ENCODE measurements at places on chromosomes 7 and 10.

DNA sequence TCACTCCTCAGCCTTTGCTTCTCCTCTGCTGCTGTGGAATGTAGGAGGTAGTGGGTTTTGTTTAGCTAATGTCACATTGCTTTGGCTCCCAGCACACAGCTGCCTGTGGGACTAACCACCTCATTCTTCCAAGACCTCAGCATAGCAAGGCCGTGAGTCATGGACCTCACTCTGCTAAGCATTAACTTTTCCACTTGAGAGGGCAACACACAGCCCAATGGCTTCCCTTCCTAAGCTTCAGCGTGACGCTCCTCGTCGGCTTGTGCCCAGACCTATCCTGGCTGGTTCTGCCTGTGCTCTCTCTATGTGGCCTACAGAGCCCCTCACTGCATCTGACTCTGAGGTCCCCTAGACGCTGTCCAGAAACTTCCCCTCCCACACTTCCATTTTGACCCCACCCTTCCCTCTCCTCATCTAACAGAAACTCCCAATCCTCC, 23.3 kb downstream of the MYOF start:
- DNase-seq: no peak

DNA sequence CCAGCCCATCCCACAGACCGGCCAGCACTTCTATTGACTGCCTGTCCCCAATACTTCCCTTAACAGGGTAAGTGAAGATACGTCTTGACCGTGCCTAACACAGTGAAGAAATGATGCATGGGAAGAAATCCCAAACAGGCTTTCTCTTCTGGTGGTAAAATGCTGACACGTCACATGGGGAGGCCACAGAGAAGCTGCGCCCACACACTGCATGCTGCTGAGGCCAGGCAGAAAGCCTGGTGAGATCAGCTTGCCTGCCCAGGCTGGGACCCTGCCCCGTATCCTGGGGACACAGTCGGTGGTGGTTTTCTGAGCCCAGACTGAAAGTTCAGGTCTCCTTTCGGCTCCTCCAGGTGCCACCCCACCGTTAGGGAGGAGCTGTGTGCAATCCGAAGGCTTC, 356.3 kb upstream of the MGMT start:
- no peak for DNase-seq

DNA sequence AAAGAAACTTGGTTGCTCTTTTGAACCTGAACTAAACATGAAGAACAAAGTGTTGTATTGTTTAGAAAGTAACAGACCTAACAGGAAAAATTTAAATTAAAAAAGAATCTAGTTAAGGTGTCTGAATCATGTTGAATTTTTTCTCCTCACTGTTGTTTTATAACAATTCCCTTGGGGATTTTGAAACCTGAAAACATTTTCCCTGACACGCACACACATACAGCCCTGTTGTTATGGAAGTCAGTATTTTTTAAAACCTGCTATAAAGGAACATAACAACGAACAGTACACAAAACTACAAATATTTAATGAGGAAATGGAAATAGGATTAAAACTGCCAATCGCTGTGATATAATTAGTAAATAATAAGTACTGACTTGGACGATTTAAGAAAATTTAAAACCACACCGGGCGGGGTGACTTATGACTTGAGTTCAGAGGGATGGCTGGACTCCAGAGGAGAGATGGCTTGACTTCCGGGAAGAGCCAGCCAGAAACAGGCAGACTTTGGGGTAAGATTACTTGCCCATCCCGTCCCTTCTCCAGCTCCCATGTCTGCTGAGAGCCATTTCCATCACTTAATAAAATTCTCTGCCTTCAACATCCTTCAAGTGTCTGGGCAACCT, 16.2 kb upstream of the SPOCK2 start:
- DNase-seq: no peak

DNA sequence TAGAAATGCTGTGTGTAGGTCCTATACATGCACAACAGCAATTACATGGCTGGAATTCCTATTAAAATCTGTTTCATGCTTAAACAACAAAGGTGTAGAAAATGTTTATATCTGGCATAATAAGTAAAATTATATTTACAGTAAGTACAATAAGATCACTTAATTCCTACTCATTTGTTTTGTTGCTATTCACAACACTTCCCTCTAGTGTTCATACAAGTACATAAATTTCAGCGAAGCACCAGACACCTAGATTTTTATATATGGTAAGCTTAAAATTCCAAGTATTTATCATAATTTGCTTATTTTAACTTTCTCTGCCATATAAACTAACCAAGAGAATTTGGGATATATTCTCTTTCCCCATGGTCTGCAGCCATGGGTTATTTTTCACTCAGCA, 51.8 kb upstream of the ANK3 start:
- DNase-seq: no peak

GRCh38 chr7:157018997-157019608, 8.6 kb upstream of the MNX1 start:
- DNase-seq: no peak

GRCh38 chr10:12566161-12567115, 217.1 kb downstream of the CAMK1D start:
- no peak for DNase-seq

DNA sequence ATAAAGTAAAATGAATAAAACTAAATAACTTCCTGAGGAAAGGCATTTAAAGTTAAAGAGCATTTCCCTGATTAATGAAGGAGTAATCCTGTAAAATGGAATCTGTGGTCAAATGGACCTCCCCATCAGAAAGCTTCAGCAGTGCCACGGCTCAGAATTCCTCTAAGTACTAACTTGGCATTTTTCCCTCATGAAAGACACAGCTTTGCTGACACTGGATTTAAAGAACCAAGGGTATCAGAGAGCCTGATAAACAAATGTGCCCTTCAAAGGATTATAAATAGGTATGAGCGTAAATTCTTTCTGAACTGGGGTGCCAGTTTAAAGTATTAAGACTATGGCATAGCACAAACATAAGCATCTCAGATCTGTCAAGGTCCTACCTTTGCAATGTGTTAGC, 24.2 kb upstream of the RNF148 start:
- no peak for DNase-seq

DNA sequence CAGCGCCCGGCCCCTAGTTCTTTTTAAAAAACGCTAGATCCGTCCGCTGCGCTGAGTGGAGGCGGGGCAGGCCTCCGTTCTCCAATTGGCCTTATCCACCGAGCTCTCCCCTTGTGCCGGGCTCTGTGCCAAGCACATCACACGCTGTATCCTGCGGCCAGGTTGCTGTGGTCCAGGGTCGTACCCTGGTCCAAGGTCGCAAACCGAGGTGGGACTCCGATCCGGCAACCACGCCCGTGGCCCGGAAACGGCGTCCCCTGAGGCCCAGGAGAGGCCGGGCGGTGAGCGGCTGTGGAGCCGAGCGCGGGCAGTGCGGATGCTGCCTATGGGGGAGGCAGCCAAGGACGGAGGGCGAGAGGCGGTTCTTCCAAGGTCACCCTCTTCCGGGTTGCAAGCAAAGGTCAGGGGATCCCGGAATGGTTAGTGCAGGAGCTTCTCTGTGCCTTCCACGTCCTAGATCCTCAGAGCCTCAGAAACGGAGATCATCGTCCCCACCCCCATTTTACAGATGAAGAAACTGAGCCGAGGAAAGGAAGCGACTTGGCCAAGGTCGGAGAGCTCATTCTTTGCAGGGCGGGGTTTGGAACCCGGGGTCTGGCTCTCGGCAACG, 72.4 kb upstream of the LRRC4 start:
- DNase-seq: no peak

GRCh38 chr7:58086461-58086860, 636.5 kb downstream of the ZNF716 start:
- DNase-seq: no peak

DNA sequence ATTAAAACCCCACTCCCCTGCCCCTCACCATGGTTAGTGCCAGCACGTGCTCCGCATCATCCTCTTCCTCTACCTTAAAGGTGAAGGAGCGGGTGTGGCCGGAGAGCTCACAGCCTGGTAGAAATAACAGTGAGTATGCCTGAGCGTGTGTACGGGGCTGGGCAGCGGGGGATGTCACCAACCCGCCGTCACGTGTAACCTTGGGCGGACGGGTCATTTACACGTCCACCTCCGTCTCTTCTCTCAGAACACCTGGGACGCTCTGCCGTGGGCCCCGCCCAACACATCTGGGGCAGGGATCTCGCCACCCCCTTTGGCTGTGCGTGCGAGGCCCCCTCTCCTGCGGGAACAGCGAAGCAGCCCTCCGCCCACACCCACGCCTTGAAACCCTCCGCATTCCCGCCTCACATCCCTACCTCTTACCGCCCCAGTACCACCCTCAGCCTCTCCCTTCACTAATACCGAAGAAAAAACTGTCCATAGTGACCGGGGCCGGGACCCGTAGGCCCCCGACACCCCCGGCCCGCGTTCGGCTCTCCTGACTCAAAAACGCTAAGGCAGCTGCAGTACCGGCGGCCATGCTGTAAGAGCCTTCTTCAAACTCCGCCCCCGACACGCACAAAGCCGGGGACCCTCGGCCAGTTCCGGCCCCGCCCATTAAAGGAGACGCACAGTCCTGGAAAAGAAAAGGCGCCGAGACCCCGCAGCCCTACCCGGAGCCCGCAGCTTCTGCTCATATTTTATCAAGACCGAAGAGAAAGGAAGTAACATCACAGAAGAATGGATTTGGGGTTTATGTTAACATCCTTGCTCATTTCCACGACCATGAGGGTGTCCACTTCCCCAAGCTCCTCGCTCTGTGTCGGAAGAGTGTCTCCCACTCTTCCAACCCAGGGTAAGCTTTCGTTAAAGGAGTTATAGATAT, at the start of gene NPM3:
Gene NPM3, minus strand, starts transcription at position 636 of the 925 bp plus-strand sequence. Its CDS starts 56 bp downstream, at position 580.
- peak; percentile 61 for DNase-seq

DNA sequence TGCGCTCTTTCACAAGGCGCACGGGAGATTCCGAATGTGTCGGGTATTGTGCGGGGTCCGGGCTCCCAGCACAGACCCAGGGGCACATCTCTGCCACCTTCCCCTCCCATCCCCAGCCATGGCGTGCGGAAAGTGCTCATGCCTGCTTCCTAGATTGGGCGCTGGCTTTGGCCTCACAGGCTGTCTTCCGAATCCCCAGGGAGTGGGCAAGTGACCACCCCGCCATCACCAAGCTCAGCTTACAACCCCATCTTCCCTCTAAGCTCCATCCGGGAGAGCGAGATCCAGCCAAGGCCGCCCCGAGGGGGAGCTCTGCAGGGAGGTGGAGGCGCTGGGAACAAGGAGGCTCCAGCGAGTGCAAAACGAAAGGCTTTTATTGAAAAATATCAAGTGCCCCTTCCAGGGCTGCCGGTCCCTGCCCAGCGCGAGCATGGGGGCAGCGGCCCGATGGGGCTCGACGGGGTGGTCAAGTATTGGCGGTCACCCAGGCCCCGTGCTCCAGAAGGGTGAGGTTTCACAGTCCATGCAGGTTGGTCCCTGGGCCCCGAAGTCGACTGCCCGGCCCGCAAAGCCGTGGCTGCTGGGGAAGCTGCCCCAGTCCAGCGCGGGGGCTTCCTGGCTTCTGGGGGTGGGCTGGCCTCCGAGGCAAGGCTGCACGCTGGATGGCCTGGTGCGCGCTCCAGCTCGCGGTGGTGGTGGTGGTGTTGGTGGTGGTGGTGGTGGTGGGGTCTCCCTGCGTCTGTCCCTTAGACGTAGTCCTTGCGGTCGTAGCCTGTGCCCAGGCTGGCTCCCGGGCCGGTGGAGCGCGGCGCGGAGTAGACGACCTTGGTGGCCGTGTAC, 1.2 kb downstream of the CLDN3 start:
- no peak for DNase-seq

DNA sequence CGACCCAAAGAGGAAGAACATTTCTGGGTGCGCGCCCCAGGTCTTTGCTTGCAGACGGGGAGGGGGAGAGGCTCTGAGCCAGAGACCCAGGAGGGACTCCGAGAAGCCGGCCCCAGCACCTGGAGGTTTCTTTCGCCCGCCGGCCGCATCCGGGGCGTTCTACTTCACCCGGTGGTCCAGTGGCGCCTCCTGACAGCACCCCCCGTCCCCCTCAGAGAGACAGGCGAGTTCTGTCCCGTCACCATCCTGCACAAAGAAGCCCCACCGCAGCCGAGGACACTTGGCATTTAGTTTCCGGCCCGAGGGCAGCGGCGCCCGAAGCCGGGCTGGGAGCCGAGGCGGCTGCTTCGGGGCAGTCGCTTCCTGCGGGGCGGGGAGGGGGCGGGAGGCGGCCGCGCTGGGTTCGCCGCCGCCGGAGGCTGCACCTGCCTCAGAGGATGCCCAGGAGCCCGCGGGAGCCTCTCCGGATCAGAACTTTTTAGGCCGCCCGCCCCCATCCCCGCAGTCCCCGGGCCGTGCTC, at the start of gene TMEM178B:
Gene TMEM178B, plus strand, starts transcription at position 424 of the 521 bp plus-strand sequence.
- DNase-seq: no peak

GRCh38 chr7:75033064-75033463, 40.5 kb downstream of the RCC1L start:
- no peak for DNase-seq

GRCh38 chr10:101441541-101442455, 87.8 kb downstream of the BTRC start:
- no peak for DNase-seq

DNA sequence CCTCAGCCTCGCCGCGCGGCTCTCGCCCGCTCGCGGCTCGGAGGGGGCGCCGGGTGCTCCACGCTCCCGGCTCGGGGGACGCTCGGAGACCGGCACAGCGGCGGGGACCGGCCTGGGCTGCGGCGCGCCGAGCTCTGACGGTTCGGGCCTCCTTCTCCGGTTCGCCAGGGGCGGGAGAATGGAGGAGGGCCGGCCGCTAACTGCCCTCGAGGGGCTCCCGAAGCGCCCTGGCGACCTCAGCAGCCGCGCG, 232 bp upstream of the GRID1 start:
- DNase-seq: no peak

- no peak for DNase-seq
These were observed 431.6 kb upstream of the NPVF start for GRCh38 chr7:25659841-25660240.

GRCh38 chr7:77328669-77329068, 87.5 kb downstream of the GSAP start:
- DNase-seq: no peak

DNA sequence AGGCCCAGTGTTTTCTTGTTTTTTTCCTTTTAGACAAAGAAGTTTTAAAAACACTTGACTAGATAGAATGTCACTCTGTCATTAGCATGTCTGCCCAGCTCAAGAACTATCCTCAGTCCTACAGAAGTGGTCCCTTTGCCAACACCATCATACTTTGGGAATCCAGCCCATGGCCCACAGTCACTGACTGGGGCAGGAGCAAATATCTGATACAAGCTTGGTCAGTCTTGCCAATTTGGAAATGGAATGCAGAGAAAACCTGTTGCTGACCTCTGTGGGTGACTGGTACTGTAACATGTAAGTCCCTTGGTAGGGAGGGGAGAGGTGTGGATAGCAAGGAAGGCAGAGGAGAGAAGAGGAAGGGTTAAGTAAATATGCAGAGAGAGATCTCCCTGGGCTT, 47.8 kb downstream of the IPMK start:
- no peak for DNase-seq

DNA sequence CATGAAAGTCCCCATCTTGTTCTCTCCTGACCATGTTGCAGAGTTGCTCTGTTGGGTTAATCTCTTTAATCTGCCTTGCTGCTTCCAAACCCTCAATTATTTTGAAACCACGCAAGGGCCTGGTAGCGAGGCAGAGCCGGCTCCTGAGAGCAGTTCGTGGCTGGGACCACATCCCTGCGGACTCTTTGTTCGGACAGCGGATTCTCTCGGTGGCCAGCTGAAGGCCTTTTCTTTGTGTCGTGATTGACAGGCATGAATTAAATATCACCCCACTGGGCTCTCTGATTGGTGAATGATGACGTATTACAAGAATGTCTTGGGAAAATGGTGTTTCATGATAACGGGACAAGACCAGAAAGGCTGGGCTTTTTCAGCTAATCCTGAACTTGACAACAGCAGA, 66.9 kb upstream of the ARHGAP21 start:
- DNase-seq: no peak
